Activated CD8-positive, alpha-beta memory T cell treated with anti-CD3 and anti-CD28 coated beads, Interleukin-2, amount 50 U/mL, for 4 hours (primary cell): ENCODE measurements at places on chromosomes 7 and 10.

GRCh38 chr10:104067525-104067924, 18.2 kb downstream of the COL17A1 start:
- DNase-seq: no peak

DNA sequence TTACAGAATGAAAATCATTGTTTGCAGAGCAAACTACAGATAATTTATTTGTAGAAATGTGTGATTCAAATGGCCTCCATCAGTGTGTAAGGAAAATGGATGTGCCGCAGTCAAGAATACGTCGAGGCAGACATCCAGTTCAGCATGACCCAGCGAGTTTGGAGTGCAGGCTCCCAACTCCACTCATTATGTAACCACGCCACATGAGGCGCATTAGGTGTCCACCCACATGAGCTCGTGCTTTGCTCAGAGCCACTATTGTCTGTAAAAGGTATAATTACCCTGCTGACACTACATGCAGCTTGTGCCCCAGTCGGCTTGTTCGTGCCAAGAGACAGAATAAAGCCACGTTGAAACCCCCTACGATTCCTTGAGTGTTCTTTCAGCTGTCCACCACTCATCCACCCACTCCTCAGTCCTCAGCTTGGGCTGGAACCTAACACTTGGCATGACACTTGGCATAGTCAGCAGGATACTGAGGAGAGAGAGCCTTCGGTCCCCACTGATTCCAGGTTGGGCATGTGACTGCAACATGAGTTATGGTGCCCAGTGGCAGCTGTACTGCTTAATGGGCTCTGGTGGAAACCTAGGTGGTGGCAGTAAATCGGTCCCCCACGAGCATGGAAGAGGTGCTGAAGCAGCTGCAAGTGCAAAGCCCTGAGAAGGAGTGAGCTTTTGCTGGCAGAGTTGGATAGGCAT, 102.7 kb downstream of the BICC1 start:
- no peak for DNase-seq

GRCh38 chr10:125521721-125522680, 161.0 kb downstream of the TEX36 start:
- DNase-seq: no peak

- no peak for DNase-seq
Measured at GRCh38 chr7:98203964-98204605, 7.2 kb upstream of the BHLHA15 start.

- DNase-seq: no peak
Measured at GRCh38 chr7:104791080-104791479, 222.9 kb upstream of the KMT2E start.
